Tibial nerve (tissue), 4 donors: ENCODE measurements at places on chromosomes 7 and 10. TPM values are rescaled to one million over a fixed set of nuclear protein-coding genes. Genes with fewer than 3 reads are reported as not detected.

DNA sequence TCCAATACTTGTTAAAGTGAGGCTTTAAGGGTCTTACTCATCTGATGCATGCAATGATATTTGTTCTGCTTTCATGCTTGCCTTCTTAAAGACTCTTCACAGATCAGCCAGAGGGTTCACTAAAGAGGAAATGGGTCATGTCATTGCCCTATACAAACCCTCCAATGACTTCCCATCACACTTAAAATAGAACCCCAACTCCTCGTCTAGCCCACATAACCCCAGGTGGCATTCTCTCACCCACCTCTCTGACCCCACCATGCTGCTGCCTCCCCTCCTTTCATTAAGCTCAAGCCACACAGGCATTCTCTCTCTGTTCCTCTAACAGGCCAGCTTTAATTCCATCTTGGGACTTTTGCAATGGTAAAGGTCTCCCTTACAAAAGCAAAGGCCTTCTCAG lies 253.6 kb downstream of the GRID1 start:
- H3K4me1 ChIP-seq, result no peaks in the 10 kb centered on the region
- no peak overlapping the region for H3K27ac ChIP-seq
- no peaks in the 10 kb centered on the region for H3K36me3 ChIP-seq

GRCh38 chr7:36741866-36742265 lies 17.6 kb upstream of the AOAH start:
- no peak overlapping the region for H3K27ac ChIP-seq
- H3K27me3 ChIP-seq, result no peaks in the 10 kb centered on the region
- no peaks in the 10 kb centered on the region for H3K36me3 ChIP-seq
- peaks cover 5% of the 10 kb centered on the region for H3K4me1 ChIP-seq
- H3K4me3 ChIP-seq, result no peak overlapping the region

- H3K4me1 ChIP-seq, result peaks cover 18% of the 10 kb centered on the region
- H3K27ac ChIP-seq, result peak overlapping the region; percentile 82
- peak; percentile 42 for DNase-seq
- no peaks in the 10 kb centered on the region for H3K36me3 ChIP-seq
- no peaks in the 10 kb centered on the region for H3K27me3 ChIP-seq
- H3K4me3 ChIP-seq, result no peak overlapping the region
Observed at GRCh38 chr7:20164425-20165145, 52.6 kb downstream of the MACC1 start.

GRCh38 chr10:24382979-24383663 lies 174.2 kb downstream of the KIAA1217 start:
- no peak overlapping the region for H3K4me3 ChIP-seq
- H3K4me1 ChIP-seq, result peaks cover 18% of the 10 kb centered on the region
- no peaks in the 10 kb centered on the region for H3K27me3 ChIP-seq
- no peaks in the 10 kb centered on the region for H3K36me3 ChIP-seq
- no peak for DNase-seq
- H3K27ac ChIP-seq, result peak overlapping the region; percentile 76

DNA sequence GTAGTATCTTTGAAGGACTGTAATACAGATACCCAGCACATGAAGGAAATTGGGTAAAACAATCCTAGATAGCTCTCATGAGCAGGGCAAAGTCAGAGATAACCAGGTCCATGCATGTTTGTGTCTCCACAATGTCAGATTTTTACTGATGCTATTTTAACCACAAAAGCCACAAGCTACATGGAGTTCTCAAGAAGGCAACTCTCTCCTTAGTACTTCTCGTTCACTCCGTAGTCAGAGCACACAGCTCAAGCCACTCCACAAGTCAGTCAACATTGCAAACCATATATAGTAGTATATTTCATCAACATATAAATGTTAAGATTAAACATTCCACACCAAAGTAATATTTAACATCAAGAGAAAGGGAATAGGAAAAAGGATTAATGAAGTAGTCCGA lies 98.0 kb upstream of the PIK3CG start:
- no peaks in the 10 kb centered on the region for H3K36me3 ChIP-seq
- DNase-seq, result no peak
- H3K4me1 ChIP-seq, result peaks cover 7% of the 10 kb centered on the region
- no peak overlapping the region for H3K4me3 ChIP-seq
- no peak overlapping the region for H3K27ac ChIP-seq
- no peaks in the 10 kb centered on the region for H3K27me3 ChIP-seq

Gene MYL10
- total RNA-seq, result not detected

DNA sequence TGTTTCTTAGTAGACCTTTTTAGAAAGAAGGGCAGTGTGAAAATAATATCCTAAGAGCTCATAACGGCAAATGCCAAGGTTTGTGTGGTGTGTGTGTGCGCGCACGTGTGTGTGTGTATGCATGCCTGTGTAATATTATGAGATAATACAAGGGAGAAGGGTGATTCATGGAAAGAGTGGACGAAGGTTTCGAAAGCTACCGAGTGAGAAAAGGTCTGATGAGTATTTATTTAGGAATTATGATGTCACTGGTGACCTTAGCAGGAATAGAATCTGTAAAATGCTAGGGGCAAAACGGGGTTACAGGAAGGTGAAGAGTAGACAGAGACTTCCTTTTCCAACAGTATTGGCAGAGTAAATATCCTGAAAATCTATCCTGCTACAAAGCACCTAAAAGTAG lies 107.3 kb downstream of the AHR start:
- H3K27me3 ChIP-seq, result no peaks in the 10 kb centered on the region
- DNase-seq, result no peak
- H3K36me3 ChIP-seq, result no peaks in the 10 kb centered on the region
- H3K4me3 ChIP-seq, result no peak overlapping the region

Gene ERVW-1
- not detected for total RNA-seq

- no peak overlapping the region for H3K27ac ChIP-seq
- peaks cover 4% of the 10 kb centered on the region for H3K36me3 ChIP-seq
- H3K4me3 ChIP-seq, result no peak overlapping the region
Observed at GRCh38 chr10:21740989-21741388, 207.0 kb downstream of the MLLT10 start.

Gene BLNK
- total RNA-seq, result 10.5 TPM

GRCh38 chr10:71391701-71392100 lies 5.0 kb upstream of the CDH23 start:
- H3K36me3 ChIP-seq, result no peaks in the 10 kb centered on the region
- no peak overlapping the region for H3K27ac ChIP-seq
- H3K4me3 ChIP-seq, result no peak overlapping the region
- DNase-seq, result no peak
- H3K27me3 ChIP-seq, result no peaks in the 10 kb centered on the region

- H3K36me3 ChIP-seq, result no peaks in the 10 kb centered on the region
- H3K27ac ChIP-seq, result no peak overlapping the region
- H3K4me3 ChIP-seq, result no peak overlapping the region
- H3K4me1 ChIP-seq, result no peaks in the 10 kb centered on the region
Observed at GRCh38 chr10:93300288-93300917, 181.7 kb downstream of the MYOF start.

Gene CRYGN
- 1.5 TPM for total RNA-seq

Gene CCDC3
- total RNA-seq, result 188 TPM

- H3K4me3 ChIP-seq, result no peak overlapping the region
- peaks cover 7% of the 10 kb centered on the region for H3K27me3 ChIP-seq
- no peaks in the 10 kb centered on the region for H3K36me3 ChIP-seq
- H3K27ac ChIP-seq, result no peak overlapping the region
- H3K4me1 ChIP-seq, result no peaks in the 10 kb centered on the region
Observed at GRCh38 chr10:58963101-58963534, 213.3 kb upstream of the PHYHIPL start.

Gene TYW1B
- 7.1 TPM for total RNA-seq
